IPS DF 19.7 (cell line): ENCODE measurements at places on chromosomes 2 and 18.

- no peak for DNase-seq
These were observed 1.8 kb downstream of the NEU2 start for GRCh38 chr2:233034091-233034882.

DNA sequence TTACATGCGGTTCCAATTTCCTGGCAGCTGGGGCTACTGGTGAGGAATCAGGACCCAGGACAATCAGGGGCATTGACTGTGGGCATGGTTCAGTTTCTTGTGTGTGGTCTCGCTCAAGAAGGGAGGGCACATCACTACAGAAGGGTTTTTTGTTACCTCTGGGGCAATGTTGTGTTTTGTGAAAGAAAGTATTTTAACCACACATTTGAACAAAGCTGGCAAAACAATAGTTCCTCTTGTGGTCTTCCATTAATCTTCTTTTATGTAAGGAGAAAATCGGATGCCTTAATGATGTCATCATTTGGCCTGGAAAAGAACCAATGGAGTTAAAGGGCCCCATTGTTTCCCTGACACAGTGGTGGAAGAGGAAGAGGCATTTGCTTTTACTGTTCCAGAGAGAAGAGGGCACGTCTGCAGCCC, 197.4 kb downstream of the SH3BP4 start:
- no peak for DNase-seq

GRCh38 chr2:224094413-224094812, 55.3 kb upstream of the SERPINE2 start:
- no peak for DNase-seq

DNA sequence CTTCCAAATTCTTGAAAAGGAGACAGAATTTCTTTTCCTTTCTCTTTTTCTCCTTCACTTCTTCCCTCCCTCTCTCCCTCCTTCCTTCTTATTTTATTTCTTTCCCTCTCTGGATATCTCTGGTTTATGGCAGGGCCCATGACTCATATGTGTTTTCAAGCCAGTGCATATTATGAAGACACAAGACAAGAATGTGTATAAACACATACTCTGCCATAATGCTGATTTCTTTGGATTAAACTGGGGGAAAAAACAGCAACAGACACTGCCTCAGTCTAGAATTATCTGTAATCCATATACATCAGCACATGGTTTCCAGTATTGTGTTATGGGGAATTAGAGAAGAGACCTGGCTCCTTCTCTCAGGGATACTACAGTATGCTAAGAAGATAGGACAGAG, 82.8 kb upstream of the CPO start:
- no peak for DNase-seq

GRCh38 chr2:207491086-207491485, 38.7 kb upstream of the CREB1 start:
- DNase-seq: no peak

- DNase-seq: no peak
These were observed 658.6 kb upstream of the FANCL start for GRCh38 chr2:58899692-58900091.

- no peak for DNase-seq
These were observed 122.9 kb downstream of the COPS8 start for GRCh38 chr2:237208373-237209260.

DNA sequence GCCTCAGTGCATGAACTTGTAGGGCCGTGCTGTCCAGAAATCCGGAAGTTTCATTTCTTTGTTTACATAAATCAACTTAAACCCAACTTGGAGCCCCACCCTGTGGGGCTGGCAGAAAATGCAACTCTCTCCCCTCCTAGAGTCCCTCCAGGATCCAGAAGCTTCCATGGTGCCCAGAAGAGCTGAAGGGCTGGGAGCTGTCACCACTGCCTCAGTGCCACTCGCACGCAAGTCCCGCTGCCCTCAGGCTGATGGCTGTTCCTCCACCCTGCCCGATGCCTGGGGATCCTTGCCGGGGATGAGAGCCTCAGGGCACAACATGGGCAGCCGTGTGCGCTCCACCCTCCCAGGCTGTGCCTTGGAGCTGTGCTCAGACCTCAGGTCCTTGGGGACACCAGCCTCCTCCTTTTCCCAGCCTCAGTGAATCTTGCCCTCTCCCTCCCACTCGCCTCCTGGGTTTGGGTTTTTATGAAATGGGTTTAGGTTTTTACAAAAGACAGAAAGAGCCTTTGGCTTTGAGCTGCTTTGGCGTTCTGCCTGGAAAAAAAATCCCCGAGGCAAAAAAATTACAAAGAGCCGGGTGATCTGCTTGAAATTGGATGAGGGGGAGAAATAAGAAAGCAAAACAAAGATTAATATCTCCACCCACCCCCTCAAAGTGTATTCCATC, 155.2 kb downstream of the TWIST2 start:
- no peak for DNase-seq

GRCh38 chr2:182917924-182918323, 51.5 kb upstream of the FRZB start:
- no peak for DNase-seq

DNA sequence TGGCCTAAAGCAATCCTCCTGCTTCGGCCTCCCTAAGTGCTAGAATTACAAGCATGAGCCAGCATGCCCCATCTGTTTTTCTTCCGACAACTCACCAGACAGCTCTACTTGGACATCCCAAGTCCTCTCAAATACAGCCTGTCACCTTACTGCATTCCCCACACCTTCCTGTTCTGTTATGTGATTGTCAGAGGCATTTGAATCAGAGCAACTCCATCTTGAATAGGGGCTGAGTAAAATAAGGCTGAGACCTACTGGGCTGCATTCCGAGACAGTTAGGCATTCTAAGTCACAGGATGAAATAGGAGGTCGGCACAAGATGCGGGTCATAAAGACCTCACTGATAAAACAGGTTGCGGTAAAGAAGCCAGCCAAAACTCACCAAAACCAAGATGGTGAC, 17.3 kb downstream of the ACVR1 start:
- no peak for DNase-seq

- no peak for DNase-seq
These were observed 202.3 kb upstream of the RAB6C start for GRCh38 chr2:129777146-129777545.

DNA sequence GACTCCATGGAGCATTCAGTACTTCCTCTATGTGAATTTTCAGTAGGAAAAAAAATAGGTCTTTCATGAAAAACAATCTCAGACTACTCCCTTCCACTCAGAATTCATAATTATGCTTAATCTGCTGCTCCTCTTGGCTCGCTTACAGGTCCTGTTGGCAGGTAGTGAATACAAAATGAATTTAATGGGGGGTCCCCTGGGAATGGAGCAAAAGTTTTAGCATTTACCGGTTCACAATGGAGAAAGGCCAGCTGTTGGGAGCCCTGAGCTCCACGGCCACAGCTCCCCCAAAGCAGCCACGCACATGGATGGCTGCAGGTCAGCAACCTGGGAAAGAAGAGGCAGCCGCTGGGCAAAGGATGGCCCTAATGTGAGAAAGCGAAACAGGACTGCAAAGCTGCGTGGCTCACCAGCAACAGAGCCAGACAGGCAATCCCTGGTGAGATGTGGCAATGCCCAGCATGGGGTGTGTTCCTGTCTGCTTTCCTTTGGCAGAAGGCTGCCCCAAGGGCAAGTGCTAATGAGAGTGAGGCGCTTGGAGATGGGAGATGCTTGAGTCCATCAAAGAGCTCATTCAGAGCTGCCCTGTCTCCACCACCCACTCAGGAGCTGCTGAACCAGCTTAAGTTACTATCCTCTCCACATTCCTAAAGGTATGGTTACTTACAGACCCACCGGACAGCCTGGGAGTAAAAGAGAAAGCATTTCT, 447.4 kb downstream of the EPHA4 start:
- no peak for DNase-seq
